ENCODE measurements at places on chromosomes 5 and 9.

GRCh38 chr5:169064093-169064492 lies 236.8 kb downstream of the SLIT3 start:
- no peaks in the 10 kb centered on the region for H3K27me3 ChIP-seq
- no peak overlapping the region for H3K27ac ChIP-seq
- no peak for DNase-seq
- no peaks in the 10 kb centered on the region for H3K4me1 ChIP-seq
- H3K36me3 ChIP-seq = no peaks in the 10 kb centered on the region

DNA sequence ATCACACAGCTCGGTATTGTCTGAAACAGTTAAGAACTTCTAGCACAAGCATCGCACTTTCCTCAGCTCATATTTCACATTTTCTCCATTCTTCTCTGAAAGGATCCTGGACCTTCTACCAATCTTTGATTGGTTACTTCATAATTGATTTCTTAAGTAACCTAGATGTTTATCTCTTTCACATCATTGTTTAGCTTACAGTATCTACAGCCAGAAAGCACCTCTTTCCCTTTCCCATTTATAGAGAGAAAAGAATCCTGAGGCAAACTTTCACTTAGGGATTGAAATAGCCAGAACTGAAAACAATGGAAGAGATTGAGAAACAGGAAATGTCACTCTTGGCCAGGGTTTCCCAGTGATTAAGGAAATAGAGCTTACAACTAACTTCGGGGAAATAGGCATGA lies 2.5 kb downstream of the IL33 start:
- no peak overlapping the region for H3K27ac ChIP-seq
- DNase-seq = peak; percentile 83
- H3K4me1 ChIP-seq = no peaks in the 10 kb centered on the region

DNA sequence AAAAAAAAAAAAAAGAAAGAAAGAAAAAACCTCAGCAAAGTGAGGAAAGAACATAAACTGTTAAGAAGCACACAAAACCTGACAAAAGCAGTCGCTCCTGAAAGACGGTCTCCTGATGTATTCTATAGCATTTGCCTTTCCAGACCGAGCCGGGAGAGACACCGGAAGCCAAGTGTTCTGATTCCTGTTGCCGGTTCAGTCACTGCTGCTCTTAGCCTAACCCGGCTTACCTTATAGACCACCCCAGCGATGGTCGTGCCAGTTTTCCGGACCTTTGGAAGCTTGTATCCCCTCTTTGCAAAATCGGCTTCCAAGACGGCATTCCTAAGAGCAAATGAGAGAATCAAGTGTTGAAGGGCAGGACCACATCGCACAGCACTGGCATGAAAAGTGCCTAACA lies 630 bp downstream of the PSMB7 start:
- peaks cover 34% of the 10 kb centered on the region for H3K4me1 ChIP-seq
- DNase-seq = no peak
- peaks cover 19% of the 10 kb centered on the region for H3K36me3 ChIP-seq
- H3K27ac ChIP-seq = peak overlapping the region; percentile 94

DNA sequence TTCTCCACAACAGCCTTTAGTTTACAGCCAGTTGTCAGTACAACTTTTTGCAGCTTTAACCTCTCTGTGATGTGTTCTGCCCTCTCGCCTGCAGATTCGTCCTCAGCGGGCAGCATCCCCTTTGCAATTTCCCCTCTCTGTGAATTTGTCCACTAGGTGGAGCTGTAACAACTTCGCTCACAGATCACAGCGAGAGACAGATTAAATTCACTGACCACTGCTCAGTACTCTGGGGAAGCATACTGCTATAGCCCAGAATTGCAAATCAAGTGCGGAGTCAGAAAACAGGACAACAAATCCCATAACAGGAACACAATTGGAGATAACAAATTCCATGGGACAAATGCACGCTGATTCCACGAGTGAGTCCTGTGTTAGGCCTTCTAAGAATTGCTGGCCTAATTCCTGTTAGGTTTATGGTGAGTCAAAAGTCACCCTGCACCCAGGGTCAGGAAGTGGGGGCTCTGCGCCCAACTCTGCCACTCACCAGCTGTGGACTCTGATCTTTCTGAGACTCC lies 2124.9 kb downstream of the MAT2B start:
- H3K36me3 ChIP-seq = no peaks in the 10 kb centered on the region
- no peak overlapping the region for H3K27ac ChIP-seq
- H3K4me3 ChIP-seq = no peak overlapping the region

DNA sequence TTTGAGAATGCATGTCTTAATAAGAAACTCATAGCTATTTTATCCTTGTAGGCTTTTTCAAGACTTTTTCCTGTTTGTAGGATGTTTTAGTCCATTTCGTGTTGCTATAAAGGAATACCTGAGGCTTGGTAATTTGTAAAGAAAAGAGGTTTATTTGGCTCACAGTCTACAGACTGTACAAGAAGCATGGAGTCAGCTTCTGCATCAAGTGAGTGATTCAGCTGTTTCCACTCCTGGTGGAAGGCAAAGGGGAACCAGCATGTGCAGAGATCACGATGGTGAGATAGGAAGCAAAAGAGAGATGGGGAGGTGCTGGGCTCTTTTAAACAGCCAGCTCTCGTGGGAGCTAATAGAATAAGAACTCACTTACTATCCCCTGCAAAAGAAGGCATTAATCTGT lies 177.3 kb downstream of the ALDH1A1 start:
- no peaks in the 10 kb centered on the region for H3K27me3 ChIP-seq
- no peaks in the 10 kb centered on the region for H3K4me1 ChIP-seq
- H3K27ac ChIP-seq = no peak overlapping the region
- no peaks in the 10 kb centered on the region for H3K36me3 ChIP-seq

GRCh38 chr9:18487611-18488010 lies 13.7 kb downstream of the ADAMTSL1 start:
- DNase-seq = no peak
- no peak overlapping the region for H3K27ac ChIP-seq
- H3K4me1 ChIP-seq = peaks cover 54% of the 10 kb centered on the region
- no peaks in the 10 kb centered on the region for H3K36me3 ChIP-seq
- H3K27me3 ChIP-seq = no peaks in the 10 kb centered on the region

GRCh38 chr5:14364576-14365472 lies 216.8 kb upstream of the OTULINL start:
- peaks cover 4% of the 10 kb centered on the region for H3K4me1 ChIP-seq
- no peak for DNase-seq
- H3K27me3 ChIP-seq = no peaks in the 10 kb centered on the region
- H3K27ac ChIP-seq = no peak overlapping the region
- H3K4me3 ChIP-seq = no peak overlapping the region

DNA sequence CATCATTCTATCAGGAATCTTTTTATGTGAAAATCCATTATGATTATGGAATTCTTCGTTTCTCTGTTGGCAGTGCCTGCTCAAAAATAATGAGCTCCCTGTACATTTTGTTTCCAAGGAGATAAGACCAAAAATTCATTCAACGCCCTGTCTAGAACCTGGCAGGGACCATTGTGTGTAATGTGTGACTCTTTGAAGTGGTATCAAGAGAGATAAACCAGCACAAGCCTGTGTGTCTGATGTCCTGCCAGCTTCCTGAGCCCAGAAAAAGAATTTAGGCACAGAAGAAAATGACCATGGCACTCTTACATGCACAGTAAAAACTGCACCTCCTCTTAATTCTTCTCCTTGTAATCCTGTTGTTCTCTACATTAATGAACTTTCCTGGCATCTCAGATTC lies 177.4 kb downstream of the SAXO1 start:
- peak; percentile 30 for DNase-seq
- H3K27ac ChIP-seq = no peak overlapping the region
- no peaks in the 10 kb centered on the region for H3K27me3 ChIP-seq
- H3K36me3 ChIP-seq = peaks cover 14% of the 10 kb centered on the region
- no peaks in the 10 kb centered on the region for H3K4me1 ChIP-seq

GRCh38 chr5:161530700-161531099 lies 15.8 kb downstream of the GABRB2 start:
- no peaks in the 10 kb centered on the region for H3K27me3 ChIP-seq
- DNase-seq = no peak
- H3K27ac ChIP-seq = no peak overlapping the region
- no peaks in the 10 kb centered on the region for H3K4me1 ChIP-seq
- H3K4me3 ChIP-seq = no peak overlapping the region

DNA sequence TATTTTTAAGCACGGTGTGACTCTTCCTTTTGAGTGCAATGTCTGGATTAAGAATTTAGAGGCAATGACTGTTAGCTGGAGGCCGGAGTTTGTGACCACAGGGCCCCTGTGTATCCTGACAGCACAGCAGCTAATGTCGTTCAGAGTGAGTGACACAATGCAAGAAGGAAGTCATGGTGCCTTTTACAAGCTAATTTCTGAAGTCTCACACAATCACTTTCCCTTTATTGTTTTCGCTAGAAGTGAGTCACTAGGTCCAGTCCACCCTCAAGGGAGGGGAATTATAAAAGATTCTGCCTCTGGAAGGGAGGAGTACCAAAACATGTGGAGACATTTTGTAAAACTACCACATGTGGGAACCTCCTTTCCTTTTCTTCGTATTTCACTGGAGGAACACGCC lies 185.5 kb upstream of the FGF10 start:
- H3K4me3 ChIP-seq = no peak overlapping the region
- no peak for DNase-seq
- no peaks in the 10 kb centered on the region for H3K36me3 ChIP-seq
- H3K27ac ChIP-seq = no peak overlapping the region

- peak; percentile 8 for DNase-seq
- peaks cover 31% of the 10 kb centered on the region for H3K4me1 ChIP-seq
- H3K27ac ChIP-seq = peak overlapping the region; percentile 75
- no peaks in the 10 kb centered on the region for H3K36me3 ChIP-seq
- no peak overlapping the region for H3K4me3 ChIP-seq
These were observed 74.2 kb downstream of the WWC1 start for GRCh38 chr5:168365581-168366081.

- H3K36me3 ChIP-seq = no peaks in the 10 kb centered on the region
- DNase-seq = no peak
- peaks cover 32% of the 10 kb centered on the region for H3K4me1 ChIP-seq
- H3K4me3 ChIP-seq = peak overlapping the region; percentile 88
These were observed 2.0 kb downstream of the RNF44 start for GRCh38 chr5:176535101-176535663.

- peak overlapping the region; percentile 48 for H3K4me3 ChIP-seq
- peak; percentile 2 for DNase-seq
- H3K4me1 ChIP-seq = no peaks in the 10 kb centered on the region
These were observed 15.4 kb downstream of the CCL28 start for GRCh38 chr5:43396762-43397304.

- peaks cover 4% of the 10 kb centered on the region for H3K4me1 ChIP-seq
- H3K4me3 ChIP-seq = no peak overlapping the region
- no peak for DNase-seq
- H3K36me3 ChIP-seq = no peaks in the 10 kb centered on the region
These were observed 27.2 kb downstream of the AHRR start for GRCh38 chr5:348726-349125.

GRCh38 chr5:91095786-91096385 lies 287.2 kb downstream of the ARRDC3 start:
- no peaks in the 10 kb centered on the region for H3K27me3 ChIP-seq
- H3K4me3 ChIP-seq = no peak overlapping the region
- no peak for DNase-seq
- H3K4me1 ChIP-seq = no peaks in the 10 kb centered on the region

- H3K27ac ChIP-seq = no peak overlapping the region
- no peaks in the 10 kb centered on the region for H3K27me3 ChIP-seq
- no peak overlapping the region for H3K4me3 ChIP-seq
- no peaks in the 10 kb centered on the region for H3K4me1 ChIP-seq
- DNase-seq = no peak
These were observed 4.0 kb upstream of the PLAC8L1 start for GRCh38 chr5:146109379-146109778.

DNA sequence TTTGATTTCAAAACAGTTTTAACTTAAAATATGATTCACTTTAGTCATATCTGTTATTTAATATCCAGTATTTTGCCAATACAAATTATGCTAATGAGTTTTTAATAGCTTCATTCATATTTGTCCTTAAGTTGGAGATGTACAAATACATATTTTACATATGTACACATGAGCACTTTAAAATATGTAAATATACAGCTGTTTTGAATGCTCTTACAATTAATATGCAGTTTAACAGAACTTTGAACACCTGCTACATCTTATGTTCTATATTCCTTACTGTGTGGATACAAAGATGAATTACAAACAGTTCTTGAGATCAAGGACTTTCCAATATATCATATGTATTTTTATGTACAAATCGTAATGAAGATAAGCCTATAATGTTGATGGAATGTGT lies 74.0 kb downstream of the CHSY3 start:
- H3K27ac ChIP-seq = no peak overlapping the region
- no peak overlapping the region for H3K4me3 ChIP-seq

DNA sequence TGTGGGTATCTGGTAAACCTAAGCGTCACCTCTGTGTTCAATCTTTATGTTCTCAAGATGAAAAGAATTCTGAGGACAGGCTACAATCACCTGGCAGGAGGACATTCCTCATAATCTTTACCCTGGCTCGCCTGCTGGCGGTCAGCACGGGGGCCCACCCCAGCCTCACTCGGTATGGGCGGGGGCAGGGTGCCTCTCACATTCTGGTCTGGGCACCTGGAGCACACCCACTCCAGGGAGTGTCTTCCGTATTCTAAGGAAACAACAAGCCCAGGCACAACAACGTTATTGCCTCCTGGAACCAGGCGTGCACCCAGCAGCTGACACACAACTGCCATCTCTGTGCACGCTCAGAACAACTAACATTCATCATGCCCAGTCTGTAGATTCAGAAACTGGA lies 179.8 kb downstream of the ROR2 start:
- no peaks in the 10 kb centered on the region for H3K36me3 ChIP-seq
- no peak overlapping the region for H3K27ac ChIP-seq
- peaks cover 32% of the 10 kb centered on the region for H3K27me3 ChIP-seq
- H3K4me1 ChIP-seq = peaks cover 12% of the 10 kb centered on the region
- H3K4me3 ChIP-seq = no peak overlapping the region

DNA sequence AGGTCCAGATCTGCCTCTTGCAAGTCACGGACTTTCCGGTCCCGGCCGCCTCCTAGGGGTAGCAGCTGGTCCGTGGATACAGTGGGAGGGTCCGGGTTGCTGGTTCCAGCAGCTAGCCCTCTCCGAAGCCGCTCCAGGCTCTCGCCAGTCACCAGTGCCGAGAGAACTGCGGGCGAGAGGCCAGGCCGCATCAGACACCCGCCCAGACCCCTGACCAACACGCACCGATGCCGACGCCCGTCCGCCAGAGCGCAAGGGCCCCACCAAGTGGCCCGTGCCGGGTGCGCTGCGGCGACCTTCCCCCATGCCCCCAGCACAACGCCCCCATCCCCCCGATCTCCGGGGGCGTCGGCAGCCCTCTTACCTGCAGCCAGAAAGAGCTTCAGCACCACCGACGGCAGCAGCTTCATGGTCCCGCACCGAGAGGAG lies 470 bp downstream of the HBEGF start:
- peak overlapping the region; percentile 73 for H3K27ac ChIP-seq
- peak overlapping the region; percentile 89 for H3K4me3 ChIP-seq
- H3K4me1 ChIP-seq = peaks cover 39% of the 10 kb centered on the region
- H3K27me3 ChIP-seq = no peaks in the 10 kb centered on the region

- peak; percentile 14 for DNase-seq
- no peaks in the 10 kb centered on the region for H3K27me3 ChIP-seq
- H3K27ac ChIP-seq = no peak within 1 kb of the TSS
- H3K4me1 ChIP-seq = peaks cover 17% of the 10 kb centered on the region
- H3K4me3 ChIP-seq = peak within 1 kb of the TSS; percentile 49
These were observed at the start of gene HACD4 for GRCh38 chr9:21031091-21031807. Gene HACD4 (minus strand): TSS chr9:21031640. CDS start chr9:21031590, 50 bp downstream.

- DNase-seq = no peak
- H3K4me3 ChIP-seq = no peak overlapping the region
- no peaks in the 10 kb centered on the region for H3K27me3 ChIP-seq
- no peak overlapping the region for H3K27ac ChIP-seq
- H3K4me1 ChIP-seq = no peaks in the 10 kb centered on the region
These were observed 409.4 kb upstream of the PTGER4 start for GRCh38 chr5:40270274-40270845.

Measured in astrocyte (in vitro differentiated cells and primary cell).